ENCODE measurements at places on chromosomes 12 and 14. TPM values are rescaled to one million over a fixed set of nuclear protein-coding genes. Genes with fewer than 3 reads are reported as not detected.

C14orf180 gene
- total RNA-seq, result not detected

DNA sequence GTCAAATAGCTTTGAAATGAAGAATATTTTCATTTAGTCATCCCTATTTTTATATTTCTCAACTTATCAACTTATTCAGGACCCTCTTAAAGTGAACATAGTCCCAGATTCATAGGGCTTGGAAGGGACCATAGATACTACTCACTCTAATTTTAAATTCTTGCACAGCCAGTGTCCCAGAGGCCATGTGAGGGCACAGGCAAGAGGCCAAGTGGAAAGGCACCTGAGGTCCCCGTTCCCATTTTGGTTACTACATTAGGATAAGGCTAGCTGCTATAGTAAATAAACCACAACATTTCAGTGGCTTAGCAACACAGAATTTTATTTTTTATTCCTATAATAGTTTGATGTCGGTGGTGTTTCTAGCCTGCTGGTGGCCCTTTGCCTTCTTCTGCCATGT lies 227.8 kb downstream of the SPTSSA start:
- DNase-seq, result no peak

- DNase-seq, result no peak
These were observed 27.5 kb downstream of the CCDC91 start for GRCh38 chr12:28217805-28218204.

SLC6A13 gene
- not detected for total RNA-seq

DNA sequence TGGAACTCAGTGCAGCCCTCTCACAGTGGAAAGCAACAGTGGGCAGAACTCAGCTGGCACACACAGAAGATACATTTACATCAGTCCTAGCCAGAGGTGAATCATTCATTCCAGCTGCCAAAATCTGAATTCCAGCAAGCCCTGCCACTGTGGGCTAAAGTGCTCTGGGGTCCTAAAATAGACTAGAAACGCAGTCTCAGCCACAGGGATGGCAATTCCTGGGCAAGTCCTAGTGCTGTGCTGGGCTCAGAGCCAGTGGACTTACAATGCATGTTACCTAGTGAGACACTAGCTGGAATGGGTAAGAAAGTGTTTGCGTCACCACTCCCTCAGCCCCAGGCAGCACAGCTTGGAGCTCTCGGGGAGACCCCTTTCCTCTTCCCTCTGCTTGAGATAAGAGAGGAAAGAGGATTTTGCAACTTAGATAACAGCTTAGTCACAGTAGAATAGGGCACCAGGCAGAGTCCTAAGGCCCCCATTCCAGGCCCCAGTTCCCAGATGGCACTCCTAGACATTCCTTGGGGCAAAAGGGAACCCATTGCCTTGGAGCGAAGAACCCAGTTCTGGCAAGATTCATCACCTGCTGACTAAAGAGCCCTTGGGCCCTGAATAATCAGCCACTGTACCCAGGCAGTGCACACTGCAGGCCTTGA lies 592.9 kb downstream of the FSCB start:
- DNase-seq, result no peak

KSR2 gene
- 0.29 TPM for total RNA-seq

DNA sequence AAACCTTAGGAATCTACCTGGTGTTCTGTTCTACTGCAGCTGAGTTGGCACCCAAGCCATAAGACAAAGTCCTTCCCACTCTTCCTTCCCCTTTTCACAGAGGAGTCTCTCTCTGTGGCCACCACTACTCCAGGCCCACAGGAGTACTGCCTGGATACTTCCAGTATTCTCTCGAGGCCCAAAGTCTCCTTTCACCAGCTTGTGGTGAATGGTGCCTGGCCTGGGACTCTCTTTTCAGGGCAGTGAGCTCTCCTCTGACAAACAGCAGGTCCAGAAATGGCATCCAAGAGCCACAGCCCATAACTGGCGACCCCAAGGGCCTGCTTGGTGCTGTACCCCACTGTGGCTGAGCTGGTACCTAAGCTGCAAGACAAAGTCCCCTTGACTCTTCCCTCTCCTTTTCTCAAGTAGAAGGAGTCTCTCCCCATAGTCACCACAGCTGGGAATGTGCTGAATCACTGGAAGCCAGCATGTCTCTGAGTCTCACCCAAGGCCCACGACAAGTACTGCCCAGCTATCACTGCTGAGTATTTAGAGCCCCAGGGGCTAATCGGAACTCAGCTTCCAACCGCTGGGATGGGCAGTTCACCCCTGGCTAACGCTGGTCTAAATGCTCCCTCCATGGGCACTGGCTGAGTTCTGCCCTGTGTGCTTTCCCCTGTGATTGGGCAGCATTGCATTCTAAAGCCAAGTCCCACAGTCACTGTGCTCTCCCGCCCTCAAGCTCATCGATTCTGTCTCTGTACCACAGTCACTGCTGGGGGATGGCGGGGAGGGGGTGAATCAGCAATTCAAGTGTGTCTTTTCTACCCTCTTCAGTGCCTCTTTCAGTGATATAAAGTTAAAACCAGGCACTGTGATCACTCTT lies 6.1 kb downstream of the A2ML1 start:
- peak; percentile 6 for DNase-seq

- DNase-seq, result no peak
These were observed 134.5 kb upstream of the MED13L start for GRCh38 chr12:116411977-116412376.

GRCh38 chr12:1481326-1481725 lies 113.1 kb downstream of the FBXL14 start:
- DNase-seq, result no peak

DNA sequence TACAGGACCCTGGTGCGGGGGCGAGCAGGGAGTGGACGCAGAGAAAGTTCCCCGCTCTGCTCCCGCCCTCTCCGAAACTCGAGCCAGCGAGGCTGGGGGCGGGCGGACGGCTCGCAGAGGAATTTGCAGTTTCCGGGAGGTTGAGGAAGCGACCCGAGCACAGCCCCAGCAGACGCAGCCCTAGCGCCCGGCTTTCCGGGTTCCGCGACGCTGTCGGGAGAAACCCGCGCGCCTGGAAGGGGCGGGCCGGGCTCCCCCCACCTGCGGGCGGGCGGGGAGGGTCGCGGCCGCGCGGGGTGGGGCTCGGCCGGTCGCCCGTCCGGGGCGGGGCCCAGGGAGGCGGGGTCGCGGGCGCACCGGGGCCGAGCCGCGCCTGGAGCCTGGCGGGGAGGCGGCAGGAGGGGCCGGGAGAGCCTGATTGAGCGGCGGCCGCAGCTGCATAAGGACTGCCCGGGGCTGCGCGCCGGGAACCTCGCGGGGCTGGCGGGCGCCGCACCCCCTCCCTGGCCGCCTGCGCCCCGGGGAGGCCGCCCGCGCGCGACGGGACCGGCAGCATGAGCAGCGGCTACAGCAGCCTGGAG lies at the start of gene RASSF3:
Gene RASSF3 (plus strand): TSS at position 417 of the 581 bp plus-strand sequence. CDS start 138 bp downstream, at position 555.
- peak; percentile 78 for DNase-seq

- no peak for DNase-seq
These were observed 70.3 kb upstream of the STXBP6 start for GRCh38 chr14:25120261-25120660.

TRPV4 gene
- total RNA-seq, result not detected

DNA sequence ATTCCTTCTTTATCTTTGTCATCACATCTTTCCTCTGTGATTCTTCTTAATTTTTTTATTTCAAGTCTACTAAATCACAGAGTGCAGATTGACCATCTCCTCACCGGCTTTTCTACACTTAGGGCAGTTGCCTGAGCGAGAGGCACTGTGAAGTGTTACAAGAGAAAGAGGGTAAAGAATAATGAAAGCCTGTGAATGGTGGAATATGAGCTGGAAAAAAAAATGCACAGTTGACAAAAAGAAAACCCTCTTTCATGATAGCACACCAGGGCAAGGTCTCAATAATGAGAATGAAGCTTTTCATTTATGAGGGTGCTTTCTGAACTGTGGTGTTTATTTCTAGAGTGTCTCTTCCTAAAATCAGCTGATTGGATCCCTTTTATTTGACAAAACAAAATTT lies 106.2 kb upstream of the PDE3A start:
- DNase-seq, result no peak

RNASE7 gene
- total RNA-seq, result not detected

MYH6 gene
- total RNA-seq, result not detected

DNA sequence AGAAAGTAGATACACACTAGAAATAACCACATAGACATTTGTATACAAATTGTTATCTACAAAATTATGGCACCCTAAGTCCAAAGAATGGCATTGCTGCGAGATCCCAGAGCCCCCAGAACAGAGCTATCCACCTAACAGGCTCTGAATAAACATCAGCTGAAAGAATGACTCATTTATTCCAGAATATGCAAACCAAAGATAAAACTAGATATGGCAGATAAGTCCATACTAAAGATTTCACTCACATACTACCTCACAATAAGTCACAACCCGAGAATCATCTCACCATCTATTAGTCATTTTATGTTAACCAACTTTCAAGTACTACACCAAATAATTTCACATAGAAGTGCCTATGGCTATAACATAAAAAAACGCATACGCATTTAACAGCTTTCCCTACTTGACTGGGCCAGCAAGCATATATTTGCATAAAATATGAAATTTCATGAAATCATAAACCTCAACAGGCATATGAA lies 5.6 kb downstream of the CNIH1 start:
- no peak for DNase-seq

CREBL2 gene
- total RNA-seq, result 16.0 TPM

FRMD6 gene
- total RNA-seq, result 33.9 TPM

GRCh38 chr12:23337213-23337612 lies 612.3 kb downstream of the SOX5 start:
- no peak for DNase-seq

DNA sequence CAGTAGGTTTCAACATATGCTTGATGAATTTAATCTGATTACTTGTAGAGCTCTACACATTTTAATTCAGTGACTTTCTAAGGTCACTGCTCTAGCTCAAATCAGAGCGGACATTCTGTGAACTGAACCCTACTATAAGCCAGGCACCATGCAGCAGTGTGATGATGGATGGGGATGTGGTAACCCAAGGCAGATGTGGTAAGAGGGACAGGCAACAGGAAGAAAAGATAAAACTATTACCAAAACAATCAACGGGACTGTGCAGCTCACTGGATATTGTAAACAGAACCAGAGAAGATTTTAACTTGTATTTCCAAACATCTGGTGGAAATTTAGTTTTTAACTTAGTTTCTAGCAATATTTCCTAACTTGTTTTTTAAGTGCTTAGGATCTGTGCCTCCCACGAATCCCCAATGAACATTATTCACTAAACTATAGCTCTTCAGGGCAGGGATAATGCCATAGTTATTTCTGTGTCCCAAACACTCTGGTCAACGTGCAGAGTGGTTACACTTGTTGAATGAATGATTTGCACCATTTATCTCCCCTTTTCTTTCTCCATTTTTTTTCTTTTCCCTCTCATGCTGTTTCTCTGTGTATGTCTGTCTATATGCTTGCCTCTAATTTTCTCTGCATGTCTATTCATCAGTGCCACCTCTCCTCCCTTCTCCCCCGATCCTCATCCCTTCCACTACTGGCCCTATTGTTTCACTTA lies 3.0 kb downstream of the ERO1A start:
- DNase-seq, result no peak

GRCh38 chr14:103395244-103395643 lies 10.0 kb downstream of the MARK3 start:
- DNase-seq, result no peak

TMEM119 gene
- total RNA-seq, result not detected

DNA sequence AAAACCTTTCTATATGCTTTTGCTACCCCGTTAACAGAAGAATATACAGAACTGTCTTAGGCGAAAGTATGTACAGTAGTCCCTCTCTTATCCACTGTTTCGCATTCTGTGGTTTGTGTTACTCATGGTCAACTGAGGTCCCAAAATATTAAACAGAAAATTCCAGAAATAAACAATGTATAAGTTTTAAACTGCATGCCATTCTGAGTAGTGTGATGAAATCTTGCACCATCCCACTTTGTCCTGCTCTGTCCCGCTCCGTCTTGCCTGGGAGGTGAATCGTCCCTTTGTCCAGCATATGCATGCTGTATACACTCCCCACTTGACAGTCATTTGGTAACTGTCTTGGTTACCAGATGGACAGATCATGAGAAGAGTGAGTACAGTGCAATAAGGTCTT lies 70.1 kb upstream of the STRN3 start:
- DNase-seq, result no peak

- DNase-seq, result no peak
These were observed 1182.8 kb downstream of the FLRT2 start for GRCh38 chr14:86712727-86713126.

DNA sequence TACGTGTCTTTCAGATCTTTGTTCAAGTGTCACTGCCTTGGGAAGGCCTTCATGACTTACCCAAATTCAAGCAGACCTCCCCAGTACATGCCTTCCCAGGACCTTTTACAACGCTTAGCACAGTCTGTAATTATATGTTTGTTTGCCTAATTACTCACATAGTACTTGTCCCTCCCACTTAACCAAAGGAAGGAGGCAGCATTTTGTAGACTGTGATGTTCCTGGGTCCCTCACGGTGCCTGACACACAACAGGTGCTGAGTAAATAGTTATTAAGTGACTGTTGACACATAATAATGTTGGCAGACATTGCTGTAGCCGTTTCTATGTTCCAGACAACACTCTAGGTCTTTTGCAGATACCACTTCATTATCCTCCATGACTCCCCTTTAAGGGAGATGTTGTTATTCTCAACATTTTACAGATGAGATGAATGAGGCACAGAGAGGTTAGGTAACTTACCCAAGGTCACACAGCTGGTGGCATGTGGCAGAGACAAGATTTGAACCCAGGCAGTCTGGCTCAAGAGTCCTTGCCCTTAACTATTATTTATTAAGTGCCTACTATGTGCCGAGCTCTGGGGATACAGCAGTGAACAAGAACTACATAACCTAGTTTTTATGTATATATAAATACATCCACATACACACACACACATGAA lies 130.7 kb downstream of the PHETA1 start:
- DNase-seq, result no peak

- DNase-seq, result no peak
These were observed 100.2 kb downstream of the NUMB start for GRCh38 chr14:73358187-73358586.

DNA sequence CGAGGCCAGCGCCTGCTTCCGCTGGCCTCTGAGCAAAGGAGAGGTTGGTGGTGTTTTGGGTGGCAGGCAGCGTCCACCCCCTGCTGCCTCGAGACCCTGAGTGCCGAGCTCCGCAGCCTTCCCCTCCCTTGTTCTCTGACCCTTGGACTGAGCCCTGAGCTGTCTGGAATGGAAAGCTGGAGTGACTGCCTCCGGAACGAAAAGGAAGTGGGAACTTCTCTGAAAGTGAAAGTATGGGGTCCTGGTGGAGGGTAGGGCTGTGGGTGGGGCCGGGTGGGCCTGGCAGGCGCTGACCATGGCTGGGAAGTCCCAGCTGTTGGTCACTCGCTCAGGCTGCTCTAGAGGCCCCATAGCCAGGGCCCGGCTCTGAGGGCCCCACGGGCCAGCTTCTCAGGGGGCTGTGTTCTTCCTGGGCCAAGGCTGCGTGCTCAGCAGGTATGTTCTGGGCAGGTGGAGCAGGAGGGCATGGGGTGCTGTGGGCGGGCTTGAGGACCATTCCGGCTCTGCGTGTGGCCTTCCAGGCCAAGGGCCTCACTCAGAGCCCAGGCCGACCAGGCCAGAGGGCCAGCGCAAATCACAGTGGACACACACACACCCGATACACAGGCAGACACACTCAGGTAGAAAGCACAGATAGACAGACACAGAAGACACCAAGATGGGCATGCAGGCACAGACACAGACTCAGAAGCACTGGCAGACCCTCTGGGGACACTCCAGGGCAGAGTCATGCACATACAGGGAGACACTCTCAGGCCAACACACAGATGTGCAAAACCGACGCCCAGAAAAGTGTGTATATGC lies at the start of gene EXOC3L4:
Gene EXOC3L4 (plus strand): TSS at position 320 of the 804 bp plus-strand sequence. CDS start 5,495 bp downstream, outside the sequence.
- no peak for DNase-seq

GRCh38 chr12:47281667-47282171 lies 202.0 kb upstream of the AMIGO2 start:
- DNase-seq, result no peak

GRCh38 chr14:54683882-54684794 lies 117.2 kb downstream of the SAMD4A start:
- DNase-seq, result no peak

CSRP2 gene
- 53.3 TPM for total RNA-seq

ADCK1 gene
- 1.2 TPM for total RNA-seq

Data from Caki2 (cell line).